ENCODE measurements at places on chromosomes 4 and X.

- DNase-seq = no peak
Observed at GRCh38 chr4:185086053-185086452, 57.0 kb upstream of the SLC25A4 start.

DNA sequence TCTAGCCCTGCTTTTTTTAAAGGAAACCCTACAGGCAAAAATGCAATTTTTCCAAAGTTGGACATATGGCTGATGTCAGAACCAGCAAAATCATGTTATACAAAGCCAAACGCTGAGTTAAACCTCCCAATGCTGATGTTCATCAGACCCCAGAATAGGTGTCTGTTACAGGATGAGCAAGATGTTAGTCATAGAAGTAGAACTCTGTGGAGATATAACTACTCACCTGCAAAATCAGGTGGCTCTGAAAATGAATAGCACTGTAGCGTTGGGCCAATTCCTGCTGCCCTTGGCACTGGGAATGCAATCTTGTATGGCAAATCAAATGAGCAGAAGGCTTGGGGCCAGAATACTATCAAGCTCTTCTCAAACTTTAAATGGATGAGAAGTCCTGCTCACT lies 634.1 kb downstream of the RPA4 start:
- no peak for DNase-seq

DNA sequence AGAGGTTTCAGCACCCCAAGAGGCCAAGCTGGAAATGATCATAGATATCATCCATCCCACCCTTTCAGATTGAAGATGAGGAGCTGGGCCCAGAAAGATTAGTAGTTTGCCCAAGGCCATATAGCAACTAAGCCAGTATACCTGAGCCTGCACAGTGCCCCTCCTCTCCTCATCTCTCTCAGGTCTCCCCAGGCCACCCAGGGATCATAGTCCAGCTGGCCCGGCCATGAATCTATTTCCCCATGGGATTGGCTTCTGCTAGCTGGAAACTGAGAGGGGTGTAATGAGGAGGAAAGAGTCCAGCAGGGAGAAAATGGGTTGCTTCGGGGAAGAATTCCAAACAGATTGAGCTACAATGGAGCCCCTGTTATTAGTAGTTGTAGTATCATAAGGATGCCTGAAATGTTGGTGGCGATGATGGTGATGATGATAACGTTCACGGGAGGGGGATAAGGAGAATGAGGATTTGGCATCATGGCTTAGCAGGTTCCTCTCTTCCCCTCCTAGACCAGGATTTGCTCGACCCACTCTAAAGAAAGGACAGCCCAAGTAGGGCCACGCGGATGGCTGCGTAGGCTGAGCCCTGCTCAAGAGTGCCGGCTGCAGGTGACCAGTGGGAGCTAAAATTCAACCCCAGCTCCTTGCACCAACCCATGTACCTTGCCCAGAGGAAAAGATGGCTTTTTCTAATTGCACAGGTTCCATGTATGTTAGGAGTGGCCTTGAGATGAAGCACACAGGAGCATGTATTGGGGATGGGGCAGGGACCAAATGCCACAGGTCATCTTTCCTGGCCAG lies 117.8 kb upstream of the PJA1 start:
- DNase-seq = no peak

DNA sequence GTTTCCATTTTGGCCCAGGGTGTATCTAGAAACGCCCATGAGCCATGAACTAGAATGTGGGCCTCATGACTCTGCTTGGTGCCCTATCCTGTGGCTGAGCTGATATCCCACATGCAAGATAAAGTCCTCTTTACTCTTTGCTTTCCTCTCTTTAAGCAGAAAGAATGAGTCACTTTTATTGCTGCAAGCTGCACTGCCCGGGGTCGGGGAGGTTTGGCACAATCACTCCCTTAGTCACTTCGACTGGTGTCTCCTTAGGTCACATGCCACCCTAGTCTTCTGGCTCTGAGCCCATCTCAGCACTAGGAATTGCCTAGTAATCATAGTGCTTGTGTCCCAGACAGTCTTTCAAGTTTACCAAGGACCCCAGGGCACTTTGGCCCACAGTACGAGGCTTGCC lies 75.1 kb upstream of the CXorf66 start:
- no peak for DNase-seq

DNA sequence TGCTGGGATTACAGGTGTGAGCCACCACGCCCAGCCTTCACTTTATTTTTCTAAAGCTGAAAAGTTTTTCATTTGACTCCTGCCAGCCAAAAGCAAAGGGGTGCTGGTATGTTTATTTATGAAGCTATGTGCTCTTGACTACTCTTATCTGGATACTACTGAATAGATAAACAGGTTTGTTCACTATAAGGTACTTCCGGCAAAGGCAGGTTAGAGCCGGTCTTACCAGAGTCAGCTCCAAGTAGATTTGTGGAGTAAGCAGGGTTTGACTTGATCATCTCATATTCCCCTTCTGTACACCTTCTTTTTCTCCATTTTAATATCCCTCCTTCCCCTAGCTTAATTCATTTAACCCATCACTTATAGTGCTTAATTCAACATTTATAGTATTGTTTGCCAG lies 175.4 kb upstream of the MBNL3 start:
- DNase-seq = no peak

DNA sequence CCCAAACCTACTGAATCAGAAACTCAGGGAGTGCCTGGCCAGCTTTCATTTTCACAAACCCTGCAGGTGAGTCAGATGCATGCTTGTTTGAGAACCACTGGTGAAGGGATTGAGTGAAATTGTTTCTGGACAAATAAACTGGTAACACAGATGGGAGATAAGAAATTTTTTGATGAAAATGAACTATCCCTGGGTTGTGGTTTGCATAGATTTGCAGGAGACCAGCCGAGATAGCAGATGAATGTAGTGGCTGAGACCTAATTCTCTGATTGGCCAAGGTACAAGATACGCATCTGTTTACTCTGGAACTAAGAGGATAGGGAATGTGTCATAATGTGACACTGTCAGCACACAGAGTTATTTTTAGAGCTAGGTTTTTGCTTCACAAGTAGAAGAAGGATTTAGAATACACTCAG lies 117.8 kb upstream of the NOCT start:
- no peak for DNase-seq

DNA sequence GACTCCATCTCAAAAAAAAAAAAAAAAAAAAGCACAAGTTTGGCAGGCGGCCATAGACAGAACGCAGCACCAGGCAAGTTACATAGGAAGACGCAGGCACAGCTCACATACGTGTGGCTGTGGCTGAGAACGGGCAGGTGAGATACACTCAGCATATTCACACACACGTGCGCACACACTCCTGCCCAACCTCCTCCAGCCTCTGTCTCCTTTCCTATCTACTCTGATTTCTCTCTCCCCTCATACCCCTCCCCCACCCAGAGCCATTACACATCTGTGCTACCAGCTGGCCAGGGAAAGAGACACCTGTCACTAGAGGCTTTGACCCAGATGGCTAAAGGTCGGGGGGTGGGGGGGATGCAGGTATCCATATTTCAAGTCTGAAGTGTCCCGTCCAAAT lies 2.2 kb upstream of the SLC38A5 start:
- DNase-seq = no peak

DNA sequence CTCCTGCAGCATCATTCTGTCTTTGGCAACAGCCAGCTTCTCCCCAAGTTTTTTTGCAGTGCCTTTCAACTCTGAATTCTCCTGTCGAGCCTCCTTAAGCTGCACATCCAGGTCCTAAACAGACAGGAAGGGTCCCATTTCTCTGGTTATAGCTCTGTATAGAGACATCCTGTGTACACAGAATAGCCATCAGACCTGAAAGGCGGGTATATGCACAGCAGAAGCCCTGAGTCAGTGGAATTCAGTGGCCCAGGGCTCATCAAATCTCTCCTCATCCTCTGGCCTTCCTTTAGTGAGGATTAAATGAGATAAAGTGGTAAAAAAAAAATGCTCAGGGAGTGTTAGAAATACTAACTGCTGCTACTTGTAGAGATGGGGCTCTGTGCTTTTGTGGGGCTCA lies 73.8 kb downstream of the FAM184B start:
- no peak for DNase-seq

GRCh38 chr4:188854436-188854835 lies 715.2 kb downstream of the TRIML1 start:
- DNase-seq = no peak
